ENCODE measurements at places on chromosomes 13 and 19.

- DNase-seq = no peak
Observed at GRCh38 chr13:98371516-98372023, 194.5 kb upstream of the RNF113B start.

DNA sequence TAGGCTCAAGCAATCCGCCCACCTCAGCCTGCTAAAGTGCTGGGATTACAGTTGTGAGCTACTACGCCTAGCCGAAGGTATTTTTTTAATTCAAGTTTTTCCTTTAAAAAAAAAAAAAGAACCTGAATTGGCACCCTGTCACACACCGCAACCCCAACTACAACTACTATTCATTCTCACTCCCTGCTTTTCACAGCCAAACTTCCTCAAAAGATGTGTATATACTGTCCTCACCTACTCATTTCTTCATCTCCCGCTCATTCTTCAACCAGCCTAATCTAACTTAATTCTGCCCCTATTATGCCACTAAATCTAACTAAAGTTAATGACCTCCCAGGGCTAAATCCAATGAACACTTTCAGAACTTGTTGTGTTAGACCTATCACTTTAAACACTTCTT, 12.7 kb upstream of the WBP4 start:
- DNase-seq = no peak

DNA sequence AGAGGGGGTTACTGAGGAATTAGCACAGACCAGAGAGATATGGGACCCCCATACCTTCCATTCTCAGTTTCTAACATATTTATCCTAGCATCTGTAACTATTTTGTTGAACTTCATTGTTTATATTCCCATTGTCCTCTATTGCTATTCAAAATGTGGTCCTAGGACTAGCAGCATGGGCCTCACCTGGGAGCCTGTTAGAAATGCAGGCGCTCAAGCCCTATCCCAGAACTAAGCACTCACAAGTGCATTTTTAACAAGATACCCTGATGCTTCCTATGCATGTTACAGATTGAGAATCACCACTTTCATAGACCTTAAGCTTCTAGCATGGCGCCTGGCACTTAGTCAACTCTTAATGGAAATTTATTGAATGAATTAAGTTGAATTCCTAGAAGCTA, 58.3 kb upstream of the TDRD3 start:
- no peak for DNase-seq

DNA sequence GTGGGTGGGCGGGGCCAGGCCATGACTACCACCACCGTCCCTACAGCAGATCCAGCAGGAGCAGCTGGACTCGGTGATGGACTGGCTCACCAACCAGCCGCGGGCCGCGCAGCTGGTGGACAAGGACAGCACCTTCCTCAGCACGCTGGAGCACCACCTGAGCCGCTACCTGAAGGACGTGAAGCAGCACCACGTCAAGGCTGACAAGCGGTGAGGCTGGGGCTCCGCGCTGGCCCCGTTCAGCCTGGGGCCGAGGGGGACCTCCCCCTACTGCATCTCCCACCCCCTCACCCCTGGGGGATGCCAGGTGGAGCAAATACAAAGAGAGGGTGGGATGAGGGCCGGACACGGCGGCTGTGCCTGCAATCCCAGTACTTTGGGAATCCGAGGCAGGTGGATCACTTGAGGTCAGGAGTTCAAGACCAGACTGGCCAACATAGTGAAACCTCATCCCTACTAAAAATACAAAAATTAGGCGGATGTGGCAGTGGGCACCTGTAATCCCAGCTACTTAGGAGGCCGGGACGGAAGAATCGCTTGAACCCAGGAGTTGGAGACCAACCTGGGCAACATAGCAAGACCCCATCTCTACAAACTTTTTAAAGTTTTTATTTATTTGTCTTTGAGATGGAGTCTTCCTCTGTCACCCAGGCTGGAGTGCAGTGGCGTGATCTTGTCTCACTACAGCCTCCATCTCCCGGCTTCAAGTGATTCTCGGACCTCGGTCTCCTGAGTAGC, 18.1 kb upstream of the CELF5 start:
- DNase-seq = no peak

- no peak for DNase-seq
Observed at GRCh38 chr19:38452430-38453366, 19.2 kb downstream of the RYR1 start.

- DNase-seq = peak; percentile 40
Observed at GRCh38 chr19:3821857-3822364, 35.7 kb upstream of the MATK start.

GRCh38 chr13:27619728-27620376, 477 bp downstream of the LNX2 start:
- DNase-seq = peak; percentile 48

GRCh38 chr19:46350029-46350757, 3.3 kb downstream of the PPP5C start:
- no peak for DNase-seq

DNA sequence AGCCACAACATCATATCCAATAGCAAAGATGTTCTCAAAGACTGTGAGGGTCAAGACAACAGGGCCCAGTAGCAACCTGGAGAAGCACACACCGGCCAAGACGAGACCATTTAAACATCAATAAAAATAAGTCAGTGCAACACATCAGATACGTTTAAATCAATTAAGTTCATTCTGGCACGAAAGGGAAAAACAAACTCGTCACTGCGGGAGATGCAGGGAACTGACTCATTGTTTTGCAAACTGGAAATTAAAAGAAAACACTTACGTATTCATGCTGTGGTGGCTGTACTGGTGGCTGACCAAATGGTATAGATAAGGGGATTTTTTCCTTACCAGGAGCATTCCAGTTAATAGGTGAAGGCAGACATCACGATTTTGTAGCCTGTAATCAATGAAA, 26.3 kb upstream of the SLC15A1 start:
- no peak for DNase-seq

DNA sequence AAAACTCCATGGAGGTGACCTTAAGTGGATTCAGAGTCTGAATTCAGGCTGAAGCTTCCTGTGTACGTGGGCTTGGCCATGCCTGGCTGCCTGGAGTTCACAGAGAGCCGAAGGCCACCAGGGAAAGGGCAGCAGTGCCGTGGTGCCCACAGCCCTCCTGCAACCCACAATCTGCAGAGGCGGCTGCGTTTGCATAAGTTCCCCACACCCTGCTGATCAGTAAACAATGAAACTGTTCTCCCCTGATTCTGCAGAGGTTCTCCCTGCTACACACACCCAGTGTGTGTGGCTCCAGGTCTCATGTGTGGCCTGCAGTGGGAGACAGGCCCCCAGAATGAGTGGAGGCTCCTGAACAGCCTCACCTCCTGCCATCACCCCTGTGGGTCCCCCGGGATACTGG, 126.9 kb upstream of the SLC7A1 start:
- DNase-seq = no peak

DNA sequence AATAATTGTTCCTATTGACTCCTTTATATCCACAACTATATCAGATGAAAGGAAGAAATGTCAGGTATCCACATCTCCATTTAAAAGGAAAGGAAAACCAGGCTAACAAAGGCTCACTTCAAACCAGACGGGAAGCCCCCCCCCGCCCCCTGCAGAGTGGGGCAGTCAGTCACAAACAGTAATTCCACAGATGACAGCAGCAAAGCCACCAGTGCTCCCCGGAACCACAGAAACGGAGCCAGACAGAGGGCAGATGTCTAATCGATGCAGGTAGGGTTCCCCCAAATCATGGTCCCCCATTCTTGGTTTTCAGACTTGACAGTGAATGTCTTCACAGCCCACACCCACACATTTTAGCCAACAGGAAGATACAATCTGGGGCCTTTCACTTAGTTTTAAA, 100.8 kb downstream of the STK24 start:
- no peak for DNase-seq

DNA sequence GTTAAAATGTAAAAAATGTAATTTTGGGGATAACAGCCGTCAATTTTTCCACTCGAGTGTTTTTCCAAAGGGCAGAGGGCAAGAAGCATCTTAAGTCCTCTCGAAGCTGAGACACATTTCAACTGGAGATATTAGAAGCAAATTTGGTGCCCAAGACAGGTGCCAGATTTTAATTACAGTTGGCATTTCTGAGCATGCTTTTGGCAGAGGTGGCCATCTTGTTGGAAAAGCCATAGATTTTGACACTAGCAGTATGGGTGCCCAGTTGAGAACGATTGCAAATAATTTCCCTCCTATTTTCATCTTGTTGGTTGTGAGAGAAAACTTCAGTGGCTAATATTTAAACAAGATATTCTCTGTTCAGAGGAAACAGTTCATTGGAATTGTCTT, 146.3 kb downstream of the TM9SF2 start:
- DNase-seq = peak; percentile 85

GRCh38 chr19:46978171-46978869, 41.3 kb upstream of the NPAS1 start:
- DNase-seq = no peak

GRCh38 chr19:46466536-46467196, 4.7 kb downstream of the PNMA8A start:
- DNase-seq = no peak

GRCh38 chr13:112713517-112714253, 23.8 kb downstream of the ATP11A start:
- no peak for DNase-seq

DNA sequence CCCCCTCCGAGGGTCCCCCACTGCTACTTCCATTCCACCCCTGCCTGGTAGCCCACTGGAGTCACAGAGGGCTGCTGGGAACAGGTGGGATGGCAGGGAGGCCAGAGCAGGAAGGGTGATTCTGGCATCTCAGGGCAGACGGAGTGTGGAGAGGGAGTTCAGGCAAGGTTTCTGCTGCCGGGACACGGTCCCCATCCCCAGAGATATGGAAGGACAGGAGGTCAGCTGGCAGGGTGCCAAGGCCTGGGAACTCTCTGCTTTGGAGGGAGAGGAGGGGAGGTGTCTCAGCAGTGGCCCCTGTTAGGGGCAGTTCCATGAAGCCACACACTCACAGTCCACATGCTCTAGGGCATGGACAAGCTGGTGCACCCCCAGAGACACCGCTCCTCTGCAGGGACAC, 68.1 kb downstream of the CHST8 start:
- no peak for DNase-seq

- peak; percentile 84 for DNase-seq
Observed at GRCh38 chr19:5967994-5968430, 9.9 kb downstream of the RANBP3 start.

- no peak for DNase-seq
Observed at GRCh38 chr13:79654520-79654919, 173.6 kb downstream of the NDFIP2 start.

DNA sequence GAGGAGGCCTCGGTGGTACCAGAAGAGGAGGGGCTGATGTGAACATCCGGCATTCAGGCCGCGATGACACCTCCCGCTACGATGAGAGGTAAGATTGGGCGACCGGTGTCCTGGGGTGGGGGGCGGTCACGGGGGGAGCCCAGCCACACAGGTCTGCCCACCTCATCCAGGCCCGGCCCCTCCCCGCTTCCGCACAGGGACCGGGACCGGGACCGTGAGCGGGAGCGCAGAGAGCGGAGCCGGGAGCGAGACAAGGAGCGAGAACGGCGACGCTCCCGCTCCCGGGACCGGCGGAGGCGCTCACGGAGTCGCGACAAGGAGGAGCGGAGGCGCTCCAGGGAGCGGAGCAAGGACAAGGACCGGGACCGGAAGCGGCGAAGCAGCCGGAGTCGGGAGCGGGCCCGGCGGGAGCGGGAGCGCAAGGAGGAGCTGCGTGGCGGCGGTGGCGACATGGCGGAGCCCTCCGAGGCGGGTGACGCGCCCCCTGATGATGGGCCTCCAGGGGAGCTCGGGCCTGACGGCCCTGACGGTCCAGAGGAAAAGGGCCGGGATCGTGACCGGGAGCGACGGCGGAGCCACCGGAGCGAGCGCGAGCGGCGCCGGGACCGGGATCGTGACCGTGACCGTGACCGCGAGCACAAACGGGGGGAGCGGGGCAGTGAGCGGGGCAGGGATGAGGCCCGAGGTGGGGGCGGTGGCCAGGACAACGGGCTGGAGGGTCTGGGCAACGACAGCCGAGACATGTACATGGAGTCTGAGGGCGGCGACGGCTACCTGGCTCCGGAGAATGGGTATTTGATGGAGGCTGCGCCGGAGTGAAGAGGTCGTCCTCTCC, 6.3 kb upstream of the LIN7B start:
- no peak for DNase-seq

GRCh38 chr13:70884196-70884595, 775.9 kb upstream of the KLHL1 start:
- DNase-seq = no peak

- peak; percentile 88 for DNase-seq
Observed at GRCh38 chr19:49441210-49441959, at the start of gene SLC17A7. TSS of gene SLC17A7 (minus strand) at chr19:49441527. CDS start at chr19:49441379, 148 bp downstream.

- DNase-seq = no peak
Observed at GRCh38 chr13:97077341-97077740, 83.1 kb upstream of the OXGR1 start.

- DNase-seq = no peak
Observed at GRCh38 chr19:57620673-57621348, 6.8 kb downstream of the ZNF134 start.

- no peak for DNase-seq
Observed at GRCh38 chr19:53818756-53819155, 5.4 kb downstream of the NLRP12 start.

GRCh38 chr13:97648171-97648880, 214.4 kb downstream of the RAP2A start:
- no peak for DNase-seq

DNA sequence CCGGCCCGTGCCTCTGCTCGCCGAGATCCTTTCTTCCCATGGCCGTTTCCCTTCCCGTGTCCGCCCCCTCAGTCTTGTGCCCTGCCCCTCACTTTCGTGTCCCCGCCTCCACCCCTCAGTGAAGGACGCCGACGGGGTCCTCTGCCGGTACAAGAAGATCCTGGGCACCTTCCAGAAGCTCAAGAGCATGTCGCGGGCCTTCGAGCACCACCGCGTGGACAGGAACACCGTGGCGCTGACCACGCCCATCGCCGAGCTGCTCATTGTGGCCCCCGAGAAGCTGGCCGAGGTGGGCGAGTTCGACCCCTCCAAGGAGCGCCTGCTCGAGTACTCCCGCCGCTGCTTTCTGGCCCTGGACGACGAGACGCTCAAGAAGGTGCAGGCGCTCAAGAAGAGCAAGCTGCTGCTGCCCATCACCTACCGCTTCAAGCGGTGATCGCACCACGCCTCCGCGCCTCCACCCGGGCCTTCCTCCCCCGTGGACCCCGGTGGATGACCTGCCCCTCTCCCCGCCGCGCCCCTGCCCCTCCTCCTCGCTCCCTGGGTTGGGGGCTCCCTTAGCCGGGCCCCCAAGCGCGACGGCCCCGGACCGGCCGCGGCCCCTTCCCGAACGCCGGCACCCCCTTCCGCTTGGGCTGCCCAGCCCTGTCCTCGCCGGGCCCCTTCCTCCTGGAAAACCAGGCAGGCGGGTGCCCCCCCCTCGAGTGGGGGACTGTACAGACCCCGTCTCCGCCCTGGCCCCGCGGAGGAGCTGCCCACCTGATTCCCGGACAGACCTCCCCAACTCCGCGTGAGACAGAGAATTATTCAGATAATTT, 2.3 kb upstream of the U2AF2 start:
- no peak for DNase-seq

DNA sequence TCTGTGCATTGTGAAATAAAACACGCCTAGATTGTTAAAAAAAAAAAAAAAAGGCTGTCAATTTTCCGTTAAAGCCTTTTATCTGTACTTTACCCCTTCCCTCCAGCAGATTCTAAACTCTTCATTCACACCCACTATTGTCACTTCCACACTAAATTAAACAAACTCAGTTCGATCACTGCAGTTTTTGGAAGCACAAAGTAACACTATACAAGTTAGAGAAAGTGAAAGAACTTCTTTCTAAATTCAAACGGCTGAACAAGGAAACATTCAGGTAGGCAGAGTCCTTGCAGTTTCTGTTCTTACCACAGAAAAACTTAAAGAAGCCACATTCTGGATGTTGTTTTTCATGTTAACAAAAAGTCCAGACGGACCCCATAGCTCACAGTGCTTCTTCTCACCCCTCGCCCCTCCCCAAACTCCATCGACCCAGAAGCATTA, 27.5 kb upstream of the UBE2L5 start:
- no peak for DNase-seq

GRCh38 chr19:33194886-33195644, 935 bp downstream of the LRP3 start:
- no peak for DNase-seq
